Right cardiac atrium (tissue), 5 donors: ENCODE measurements at places on chromosomes 3 and 15.
A peak's percentile ranks its signal among the peaks of the same experiment; 100 is the strongest.

GRCh38 chr3:14804835-14805780 is 13.7 kb upstream of the FGD5 start:
- DNase-seq = no peak

DNA sequence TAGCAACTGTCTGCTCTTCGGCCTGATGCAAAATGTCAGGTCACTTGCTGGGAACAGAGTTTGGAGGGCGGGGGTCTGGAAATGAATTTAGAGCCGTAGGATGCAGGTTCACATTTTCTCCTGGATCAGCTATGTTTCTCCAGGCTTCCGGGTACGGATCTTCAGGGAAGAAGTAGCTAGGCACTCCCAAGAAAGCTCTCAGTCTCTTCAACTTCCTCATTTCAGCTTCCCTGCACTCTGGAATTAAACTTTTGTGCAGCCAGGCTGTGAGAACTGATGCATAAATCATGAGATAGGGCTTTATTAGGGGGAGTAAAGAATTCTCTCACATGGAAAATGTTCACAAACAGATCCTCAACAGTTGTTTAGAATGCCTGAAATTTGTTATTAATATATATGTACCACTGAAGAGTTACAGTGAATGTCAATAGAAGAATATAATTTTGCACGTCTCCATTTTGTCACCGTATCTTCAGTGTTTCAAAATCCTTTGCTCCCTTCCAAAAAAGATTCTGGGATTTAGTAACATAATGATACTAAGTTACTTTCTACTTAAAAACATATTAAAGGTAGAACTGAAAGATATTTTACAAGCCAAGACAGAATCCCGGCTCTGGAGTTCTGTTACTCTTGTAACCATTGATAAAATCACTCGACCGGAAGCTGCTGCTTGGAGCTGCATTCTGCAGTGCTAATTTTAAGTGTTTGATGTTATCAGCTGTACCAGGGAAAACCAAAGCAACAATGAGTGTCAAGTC is 178.5 kb upstream of the P2RY1 start:
- DNase-seq = no peak

DNA sequence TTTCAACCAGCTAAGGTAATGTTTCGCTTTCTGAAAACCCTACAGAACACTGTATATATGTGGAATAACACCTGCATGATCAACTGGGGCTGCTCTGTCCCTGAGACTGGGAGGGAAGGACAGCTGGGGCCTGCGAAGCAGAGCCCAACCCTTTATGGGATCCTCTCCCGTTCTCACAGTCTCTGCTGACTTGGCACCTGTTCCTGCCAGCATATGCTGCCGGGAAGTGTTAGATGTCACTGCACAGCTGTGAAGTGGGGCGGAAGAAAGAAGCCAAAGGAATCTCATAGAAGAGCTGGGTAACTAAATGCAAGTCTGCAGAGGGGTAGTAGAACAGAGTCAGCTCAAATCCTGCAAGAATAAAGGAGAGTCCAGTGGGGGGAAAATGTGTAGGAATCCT is 29.6 kb downstream of the LRRC3B start:
- peak; percentile 75 for DNase-seq

GRCh38 chr3:123141276-123141675 is 60.5 kb upstream of the SEC22A start:
- DNase-seq = no peak

- no peak for DNase-seq
Measured at GRCh38 chr3:155753038-155753639, 8.3 kb upstream of the PLCH1 start.

DNA sequence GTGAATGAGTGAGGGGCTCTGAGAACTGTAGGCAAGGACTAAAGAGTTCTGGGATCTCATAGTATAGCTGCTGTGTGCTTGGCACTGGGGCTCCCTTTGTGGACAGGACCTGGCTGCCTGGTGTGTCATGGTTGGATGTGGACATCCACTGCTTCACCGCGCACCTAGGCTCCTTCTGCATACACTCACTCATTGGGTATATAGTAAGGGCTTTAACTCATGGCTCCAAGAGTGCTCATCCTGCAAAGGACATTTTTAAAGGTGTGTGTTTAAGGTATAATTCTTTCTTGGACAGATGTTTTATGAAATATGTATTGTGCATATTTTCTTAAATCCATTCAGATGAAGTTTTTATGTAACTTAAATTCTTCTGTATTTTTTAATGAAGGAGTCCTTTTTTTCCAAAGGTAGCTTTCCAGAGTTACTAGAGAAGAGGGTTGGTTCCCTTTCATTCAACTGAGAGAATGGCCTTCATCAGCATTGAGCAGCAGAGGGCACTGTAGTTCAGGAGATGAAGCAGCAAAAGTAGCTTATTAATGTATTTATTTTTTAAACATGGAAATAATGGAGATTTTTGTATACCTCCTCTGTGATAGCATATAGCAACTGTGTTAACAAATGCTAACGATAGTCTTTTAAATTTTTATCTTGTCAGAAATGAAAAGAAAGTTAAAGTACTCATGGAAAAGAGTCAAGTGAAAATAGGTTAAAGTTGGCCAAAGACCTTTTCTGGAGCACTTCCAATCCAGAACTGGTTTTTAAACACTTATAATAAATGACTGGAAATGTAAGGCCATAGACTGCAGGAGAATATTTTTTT is 25.2 kb downstream of the OXNAD1 start:
- no peak for DNase-seq

DNA sequence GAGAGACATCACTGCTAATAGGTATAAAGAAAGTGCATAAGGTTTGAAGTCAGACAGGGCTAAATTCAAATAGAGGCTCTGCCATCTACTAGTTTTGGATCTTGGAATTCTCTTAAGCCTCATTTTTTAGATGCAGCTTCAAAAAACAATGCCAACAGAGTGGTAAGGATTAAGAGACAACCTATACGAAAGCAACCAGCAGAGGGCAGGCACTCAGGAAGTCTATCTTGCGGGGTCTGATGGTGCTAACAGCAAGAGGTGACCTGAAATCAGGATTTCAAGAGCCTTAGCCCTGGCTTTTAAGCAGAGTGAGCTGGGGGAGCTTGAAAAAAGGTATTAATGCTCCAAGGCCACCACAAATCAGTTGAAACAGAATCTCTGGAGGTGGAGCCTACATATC is 40.7 kb downstream of the LDHAL6B start:
- DNase-seq = peak; percentile 60
